ENCODE measurements at places on chromosomes 16 and 17.

GRCh38 chr17:79393358-79394052 lies 217.3 kb downstream of the RBFOX3 start:
- DNase-seq = no peak

- DNase-seq = no peak
Measured at GRCh38 chr17:43475494-43476089, 8.2 kb upstream of the DHX8 start.

GRCh38 chr16:20969386-20969785 lies 68.8 kb downstream of the LYRM1 start:
- no peak for DNase-seq

DNA sequence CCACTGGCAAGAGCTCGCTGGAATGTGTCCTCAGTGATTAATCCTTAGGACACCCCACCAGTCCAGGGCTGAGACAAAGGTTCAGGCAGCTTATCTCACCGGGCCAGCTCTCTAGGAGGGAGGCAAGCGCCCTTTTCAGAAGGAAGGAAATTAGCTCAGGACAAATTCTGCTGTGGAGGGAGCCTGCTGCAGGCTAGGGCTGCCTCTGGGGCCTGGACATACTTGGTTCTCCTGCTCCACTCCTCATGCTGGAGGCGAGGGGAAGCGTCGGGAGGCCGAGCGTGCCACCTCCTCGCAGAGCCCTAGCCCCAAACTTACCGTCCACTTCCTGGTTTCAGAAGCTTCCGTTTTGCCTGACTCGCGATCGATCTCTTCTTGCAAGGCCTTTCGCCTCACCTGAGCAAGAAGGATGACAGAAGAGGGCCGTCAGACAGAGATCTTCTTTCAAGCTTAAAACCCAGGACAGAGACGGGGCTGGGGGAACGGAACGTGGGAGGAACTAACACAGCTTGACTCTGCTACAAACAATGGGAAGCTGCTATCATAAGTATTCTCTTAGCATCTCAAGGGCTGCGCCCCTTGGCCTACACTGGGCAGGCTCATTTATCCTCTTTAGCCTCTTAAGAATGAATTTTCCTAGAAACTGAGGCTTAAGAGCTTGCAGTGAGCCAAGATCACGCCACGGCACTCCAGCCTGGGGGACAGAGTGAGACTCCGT lies 7.7 kb downstream of the KNOP1 start:
- DNase-seq = no peak

DNA sequence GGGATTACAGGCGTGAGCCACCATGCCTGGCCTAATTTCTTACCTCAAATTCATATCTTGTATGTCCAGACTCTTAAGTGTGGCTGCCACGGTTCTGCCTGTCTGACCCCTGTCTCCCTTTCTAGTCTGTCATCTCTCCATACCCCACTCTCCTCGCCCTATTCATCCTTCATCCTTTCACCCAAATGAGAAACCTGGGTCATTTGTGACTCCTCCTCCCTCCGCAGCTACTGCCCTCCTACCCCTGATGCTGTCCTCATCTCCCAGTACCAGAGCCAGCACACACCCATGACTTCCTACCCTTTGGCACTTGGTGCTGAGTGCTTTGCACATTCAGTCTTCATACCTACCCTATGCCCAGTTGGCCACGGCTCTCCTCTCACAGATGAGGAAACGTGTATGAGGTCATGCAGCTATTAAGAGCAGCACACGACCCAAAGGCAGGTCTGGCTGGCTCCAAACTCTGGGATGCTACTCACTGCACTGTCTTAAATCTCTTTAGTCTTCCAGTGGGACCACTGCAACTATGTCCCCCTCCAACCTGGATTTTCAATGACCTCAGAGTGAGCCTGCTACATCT lies 1.6 kb downstream of the SPATA32 start:
- no peak for DNase-seq

DNA sequence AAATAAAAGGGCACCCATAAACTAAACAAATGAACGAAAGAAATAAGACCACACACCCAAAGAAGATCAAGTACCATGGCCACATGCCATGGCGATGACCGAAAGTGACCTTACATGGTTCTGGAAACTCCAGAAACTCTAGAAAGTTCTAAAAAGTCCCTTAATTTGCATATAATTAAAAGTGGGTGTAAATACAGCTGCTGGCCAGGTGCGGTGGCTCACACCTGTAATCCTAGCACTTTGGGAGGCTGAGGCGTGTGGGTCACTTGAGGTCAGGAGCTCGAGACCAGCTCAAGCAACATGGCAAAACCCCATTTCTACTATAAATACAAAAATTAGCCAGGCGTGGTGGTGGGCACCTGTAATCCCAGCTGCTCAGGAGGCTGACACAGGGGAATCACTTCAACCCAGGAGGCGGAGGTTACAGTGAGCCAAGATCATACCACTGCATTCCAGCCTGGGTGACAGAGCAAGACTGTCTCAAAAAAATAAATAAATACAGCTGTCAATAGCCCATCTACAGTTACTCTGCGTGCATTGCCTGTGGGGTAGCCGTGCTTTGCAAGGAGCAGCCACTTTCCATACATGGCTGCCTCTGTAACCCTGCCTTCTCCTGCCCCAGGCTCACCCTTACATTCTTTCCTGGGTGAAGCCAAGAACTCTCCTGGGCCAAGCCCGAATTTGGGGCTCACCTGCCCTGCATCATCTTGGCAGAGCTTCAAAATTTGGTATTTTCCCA lies 7.2 kb upstream of the ZNF778 start:
- no peak for DNase-seq

- no peak for DNase-seq
Measured at GRCh38 chr16:63933841-63934240, 1188.0 kb downstream of the CDH11 start.

DNA sequence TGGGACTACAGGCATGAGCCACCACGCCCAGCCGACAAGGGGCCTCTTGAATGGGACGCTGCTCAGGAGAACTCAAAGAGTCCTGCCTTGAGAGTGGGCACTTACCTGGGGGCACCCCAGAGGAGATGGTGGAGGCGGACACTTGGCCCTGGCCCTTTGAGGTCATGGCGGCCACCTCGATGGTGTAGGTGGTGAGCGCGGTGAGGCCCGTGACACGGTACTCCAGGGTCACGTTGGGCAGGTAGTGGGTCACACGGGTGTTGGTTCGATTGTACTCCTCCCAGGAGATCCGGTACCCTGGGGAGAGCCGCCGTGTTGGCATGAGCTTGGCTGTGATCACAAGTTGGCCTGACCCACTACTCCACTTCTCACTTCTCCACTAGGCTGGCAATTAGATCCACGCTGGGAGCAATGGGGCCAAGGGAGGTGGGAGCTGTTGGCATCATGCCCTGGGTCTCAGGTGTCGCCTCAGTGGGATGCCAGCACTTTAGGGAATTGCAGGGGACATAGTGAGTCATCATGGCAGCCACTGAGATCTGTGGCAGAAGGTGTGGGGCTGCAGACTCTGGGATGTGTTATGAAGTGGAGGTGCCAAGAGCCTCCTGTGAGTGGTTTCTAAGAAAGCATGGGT lies 89.2 kb upstream of the CDC42EP4 start:
- no peak for DNase-seq

DNA sequence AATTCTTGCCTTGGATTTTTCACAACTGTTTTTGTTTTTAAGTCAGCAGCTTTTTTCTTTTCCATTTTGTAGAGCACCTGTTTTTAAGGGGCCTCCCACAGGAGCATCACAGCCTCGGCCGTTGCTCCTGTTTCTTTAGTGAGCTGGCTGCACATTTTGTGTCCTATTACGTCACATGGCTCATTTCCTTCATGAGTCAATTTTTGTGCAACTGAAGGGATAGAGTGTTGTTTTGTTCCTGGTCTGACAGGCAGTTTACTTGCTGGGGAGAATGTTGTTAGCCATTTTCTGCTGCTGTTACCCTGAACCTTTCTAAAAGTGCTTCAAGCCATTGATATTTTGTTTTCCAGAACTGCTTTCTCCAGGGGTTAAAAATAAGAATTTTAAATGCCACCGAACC lies 45.0 kb upstream of the CRISPLD2 start:
- no peak for DNase-seq

GRCh38 chr17:54172985-54173316 lies 350.2 kb downstream of the KIF2B start:
- no peak for DNase-seq

DNA sequence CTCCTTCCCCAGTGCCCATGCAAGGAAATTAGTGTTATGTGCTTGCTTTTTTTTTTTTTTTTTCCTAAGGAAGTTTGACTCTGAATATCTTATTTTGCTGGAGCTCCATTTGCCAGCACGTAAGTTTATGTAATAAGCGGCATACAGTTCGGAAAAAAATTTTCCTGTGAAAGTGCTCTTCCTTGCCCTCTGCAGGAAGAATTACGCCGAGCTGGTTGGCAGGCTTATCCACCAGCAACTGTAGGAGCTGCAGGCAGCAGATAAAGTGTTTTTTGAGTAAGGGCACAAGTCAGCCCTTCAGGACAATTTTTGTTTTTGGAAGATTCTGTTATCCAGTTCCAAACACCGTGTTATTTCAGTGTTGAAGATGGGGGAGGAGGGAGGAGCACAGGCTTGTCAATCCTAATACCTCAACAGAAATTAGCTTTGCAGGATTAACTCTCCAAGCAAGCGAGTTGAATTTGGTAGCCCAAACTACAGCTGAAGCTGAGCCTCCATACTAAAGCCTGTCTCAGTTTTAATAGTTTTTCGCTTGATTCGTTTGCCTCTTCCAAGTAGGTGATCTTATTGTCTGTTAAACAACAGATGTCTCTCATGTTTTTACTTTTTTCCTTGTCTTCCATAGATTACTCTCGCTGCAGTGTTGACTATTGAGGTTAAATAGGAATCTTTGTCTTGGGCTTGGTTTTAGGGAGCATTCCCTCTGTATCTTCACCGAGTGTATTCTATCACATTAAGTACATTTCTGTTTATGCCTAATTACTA lies 1.1 kb downstream of the SPECC1 start:
- no peak for DNase-seq

DNA sequence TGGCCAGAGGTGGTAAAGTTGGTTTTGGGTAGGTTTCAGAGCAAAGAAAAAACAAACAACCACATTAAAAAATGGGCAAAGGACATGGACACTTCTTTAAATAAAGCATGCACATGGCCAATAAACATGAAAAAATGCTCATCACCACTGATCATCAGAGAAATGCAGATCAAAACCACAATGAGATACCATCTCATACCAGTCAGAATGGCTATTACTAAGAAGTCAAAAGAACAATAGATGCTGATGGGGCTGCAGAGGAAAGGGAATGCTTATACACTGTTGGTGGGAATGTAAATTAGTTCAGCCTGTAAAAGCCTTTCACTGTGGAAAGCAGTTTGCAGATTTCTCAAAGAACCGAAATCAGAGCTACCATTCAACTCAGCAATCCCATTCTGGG lies 598.4 kb upstream of the SOX9 start:
- DNase-seq = no peak

DNA sequence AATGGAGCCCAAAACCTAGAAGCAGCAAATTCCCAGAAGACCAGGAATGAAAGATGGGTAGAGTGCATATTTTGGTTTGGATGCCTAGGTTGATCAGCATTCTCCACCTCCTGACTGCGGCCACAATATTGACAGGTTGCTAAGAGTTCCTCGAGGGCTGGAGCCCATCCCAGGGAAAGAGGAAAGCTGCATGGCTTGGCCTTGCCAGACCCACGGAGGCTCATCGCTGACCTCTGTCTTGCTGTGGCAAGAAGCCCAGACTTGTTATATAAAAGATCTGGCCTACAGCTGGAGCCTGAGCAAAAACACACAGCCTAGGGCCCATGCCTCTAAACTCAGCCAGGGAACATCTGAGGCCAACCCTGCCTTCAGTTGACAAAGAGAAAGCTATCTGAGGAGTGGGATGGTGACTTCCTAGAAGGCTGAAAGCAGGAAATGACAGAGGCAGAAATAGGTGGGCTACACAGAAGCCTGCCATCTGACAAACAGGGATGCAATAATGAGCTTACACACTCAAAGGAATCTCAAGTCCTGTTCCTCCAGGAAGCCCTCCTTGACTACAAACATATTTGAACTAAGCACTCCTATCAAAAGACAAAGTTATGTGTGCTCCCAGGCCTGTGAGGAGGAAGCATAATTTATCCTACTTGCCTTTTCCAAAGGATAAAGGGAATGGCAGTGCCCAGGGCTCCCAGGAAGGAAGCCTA lies 22.5 kb upstream of the SLC35B1 start:
- no peak for DNase-seq

GRCh38 chr16:31333686-31334649 lies 21.0 kb upstream of the ITGAX start:
- DNase-seq = no peak

- no peak for DNase-seq
Measured at GRCh38 chr16:87800497-87800896, 34.7 kb upstream of the KLHDC4 start.

DNA sequence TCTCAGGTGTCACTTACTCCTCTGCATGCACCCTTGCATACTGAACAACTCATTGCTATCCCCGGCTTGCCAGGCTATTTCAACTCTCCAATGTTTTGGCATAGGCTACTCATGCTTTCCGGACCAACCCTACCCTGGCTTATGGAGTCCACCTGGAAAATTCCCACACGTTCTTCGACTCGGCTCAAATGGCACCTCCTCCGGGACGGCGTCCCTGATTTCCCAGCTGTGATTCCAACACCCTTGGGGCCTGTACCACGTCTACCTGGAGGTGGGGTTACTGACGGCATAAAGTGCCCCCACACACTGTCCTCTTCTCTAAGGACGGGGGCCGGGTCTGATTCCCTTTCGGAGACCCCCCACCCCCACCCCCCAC lies 498 bp downstream of the SMYD4 start:
- no peak for DNase-seq

- no peak for DNase-seq
Measured at GRCh38 chr17:57895382-57896060, 45.7 kb upstream of the MRPS23 start.

GRCh38 chr17:43126911-43127290 lies 1.7 kb upstream of the BRCA1 start:
- DNase-seq = no peak

GRCh38 chr17:33356266-33356665 lies 63.2 kb upstream of the ASIC2 start:
- no peak for DNase-seq

Data from RWPE2 (cell line).